ENCODE measurements at places on chromosomes 4 and X.

DNA sequence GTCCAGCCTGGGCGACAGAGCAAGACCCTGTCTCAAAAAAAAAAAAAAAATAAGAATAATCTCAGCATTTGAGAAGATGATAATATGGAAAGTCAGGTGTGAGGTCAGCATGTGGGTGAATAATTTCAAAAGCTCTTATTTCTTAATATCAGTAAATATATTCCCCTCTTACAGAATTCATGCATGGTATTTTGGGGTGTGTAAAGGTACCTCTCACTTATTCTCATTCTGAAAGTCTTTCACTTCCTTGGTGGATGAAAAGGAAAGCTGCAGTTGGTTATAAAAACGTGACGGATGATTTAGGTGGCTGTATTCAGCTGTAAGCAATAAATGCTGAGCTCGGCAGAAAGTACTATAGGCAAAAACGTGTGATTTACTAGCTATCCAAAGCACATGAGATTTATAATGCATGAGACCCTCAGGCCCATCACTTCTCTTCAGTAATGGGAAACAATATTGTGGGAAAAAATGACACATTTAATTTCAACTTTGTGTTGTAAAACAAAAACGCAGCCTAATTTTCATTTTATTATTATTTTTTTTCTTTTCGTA, 353.2 kb upstream of the MAGEB2 start:
- DNase-seq = no peak

DNA sequence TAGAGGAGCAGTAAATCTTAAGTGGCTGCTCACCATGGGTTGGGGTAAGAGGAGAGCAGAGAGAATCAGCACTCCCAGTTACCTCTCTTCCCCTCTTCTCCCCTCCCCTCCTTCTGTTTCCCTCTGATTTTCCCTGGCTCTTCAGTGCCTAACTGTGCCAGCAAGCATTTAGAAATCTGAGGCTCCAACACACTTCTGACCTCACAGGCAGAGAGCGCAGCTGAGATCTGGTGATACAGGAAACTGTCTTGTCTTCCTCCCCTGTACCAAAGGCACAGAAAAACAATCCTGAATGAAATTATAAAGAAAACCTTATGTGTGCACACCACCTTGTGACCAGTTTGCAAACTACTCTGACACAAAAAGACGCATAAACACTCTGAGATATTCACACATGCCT, 82.4 kb upstream of the SMIM10 start:
- no peak for DNase-seq

DNA sequence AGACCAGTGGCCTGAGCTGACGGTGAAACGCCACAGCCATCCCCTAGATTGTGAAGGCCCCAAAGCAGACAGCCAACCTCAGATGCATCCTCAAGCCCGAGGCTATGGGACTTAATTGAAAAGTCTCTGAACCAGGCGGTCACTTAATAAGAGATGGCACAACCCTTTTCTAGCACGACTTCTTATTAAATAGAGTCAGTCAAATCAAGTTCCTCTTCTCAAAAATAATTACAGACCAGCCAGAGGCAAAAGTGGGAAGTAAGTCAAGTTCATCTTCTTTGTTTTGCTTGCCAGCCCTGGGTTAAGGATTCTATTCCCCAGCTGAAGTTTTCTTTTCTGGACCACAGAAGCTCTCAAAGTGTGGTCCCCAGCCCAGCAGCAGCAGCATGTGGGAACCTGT, 9.7 kb upstream of the SH3KBP1 start:
- no peak for DNase-seq

GRCh38 chr4:185219551-185220344, 10.3 kb downstream of the SNX25 start:
- DNase-seq = no peak

DNA sequence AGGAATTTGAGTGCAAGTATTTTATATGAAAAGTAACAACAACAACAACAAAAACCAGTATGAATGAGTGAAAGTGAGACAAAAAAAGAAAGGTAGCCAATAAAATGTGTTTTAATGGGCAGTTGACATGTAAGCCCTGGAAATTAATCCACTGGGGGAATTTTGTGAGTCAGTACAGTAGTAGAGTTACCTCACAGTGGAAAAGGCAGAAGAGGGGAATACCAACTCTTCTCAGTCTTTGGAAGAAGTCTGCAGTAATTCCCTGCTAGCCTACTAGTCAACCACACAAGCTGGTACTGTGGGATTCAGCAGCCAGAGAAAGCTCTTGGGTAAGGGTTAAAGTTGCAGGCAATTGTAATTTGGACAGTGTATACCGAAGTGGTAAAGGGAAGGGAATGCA, 76.3 kb upstream of the IL15 start:
- DNase-seq = no peak

- no peak for DNase-seq
Measured at GRCh38 chr4:188934320-188934962, 795.2 kb downstream of the TRIML1 start.

DNA sequence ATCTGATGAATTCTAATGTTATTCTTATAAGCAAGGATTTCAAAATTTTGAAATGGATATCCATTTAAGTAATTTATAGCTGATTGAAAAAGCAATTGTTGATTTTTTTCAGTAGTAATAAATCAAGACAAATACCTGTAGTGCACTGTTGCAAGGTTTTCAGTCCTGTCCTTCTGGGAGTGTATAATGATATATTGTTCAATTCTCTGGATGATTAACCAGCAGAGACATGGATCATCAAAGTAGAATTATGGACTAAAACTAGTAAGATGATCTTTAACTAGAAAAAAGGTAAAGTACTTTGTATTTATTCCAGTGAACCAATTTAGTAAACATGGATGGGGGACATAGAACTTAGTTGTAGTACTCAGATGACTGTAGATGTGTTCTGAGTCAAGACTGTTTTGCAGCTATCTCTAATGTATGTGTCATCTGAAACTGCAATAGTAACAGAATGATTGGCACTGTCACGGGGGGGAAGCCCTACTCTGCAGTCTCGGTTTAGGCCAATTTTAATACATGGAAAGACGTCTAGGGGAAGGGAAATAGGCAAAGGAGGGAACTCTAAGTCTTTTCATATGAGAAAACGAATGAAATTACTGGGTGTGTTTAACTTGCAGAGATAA, 121.9 kb downstream of the GLRA3 start:
- no peak for DNase-seq

GRCh38 chrX:136666088-136666487, 18.1 kb downstream of the CD40LG start:
- DNase-seq = no peak

DNA sequence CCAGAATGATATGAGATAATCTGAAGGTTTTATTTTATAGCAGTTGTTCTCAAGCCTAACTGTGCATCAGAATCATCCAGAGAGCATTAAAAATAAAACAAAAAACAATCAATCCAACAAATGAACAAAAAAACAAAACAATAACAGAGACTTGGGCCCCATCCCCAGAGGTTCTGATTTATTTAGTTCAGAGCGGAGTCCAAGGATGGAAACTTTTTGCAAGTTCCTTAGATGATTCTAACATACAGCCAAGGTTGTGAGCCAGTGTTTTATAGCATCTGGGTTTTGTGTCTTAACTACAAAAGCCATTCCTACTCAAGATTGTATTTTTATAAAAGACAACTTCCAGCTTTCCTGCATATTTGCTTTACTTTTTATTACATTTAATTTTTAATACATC, 59.4 kb upstream of the GRPR start:
- no peak for DNase-seq

GRCh38 chr4:153079857-153080391, 124.3 kb upstream of the TRIM2 start:
- DNase-seq = no peak

- no peak for DNase-seq
Measured at GRCh38 chr4:2150076-2150475, 90.9 kb downstream of the NAT8L start.

DNA sequence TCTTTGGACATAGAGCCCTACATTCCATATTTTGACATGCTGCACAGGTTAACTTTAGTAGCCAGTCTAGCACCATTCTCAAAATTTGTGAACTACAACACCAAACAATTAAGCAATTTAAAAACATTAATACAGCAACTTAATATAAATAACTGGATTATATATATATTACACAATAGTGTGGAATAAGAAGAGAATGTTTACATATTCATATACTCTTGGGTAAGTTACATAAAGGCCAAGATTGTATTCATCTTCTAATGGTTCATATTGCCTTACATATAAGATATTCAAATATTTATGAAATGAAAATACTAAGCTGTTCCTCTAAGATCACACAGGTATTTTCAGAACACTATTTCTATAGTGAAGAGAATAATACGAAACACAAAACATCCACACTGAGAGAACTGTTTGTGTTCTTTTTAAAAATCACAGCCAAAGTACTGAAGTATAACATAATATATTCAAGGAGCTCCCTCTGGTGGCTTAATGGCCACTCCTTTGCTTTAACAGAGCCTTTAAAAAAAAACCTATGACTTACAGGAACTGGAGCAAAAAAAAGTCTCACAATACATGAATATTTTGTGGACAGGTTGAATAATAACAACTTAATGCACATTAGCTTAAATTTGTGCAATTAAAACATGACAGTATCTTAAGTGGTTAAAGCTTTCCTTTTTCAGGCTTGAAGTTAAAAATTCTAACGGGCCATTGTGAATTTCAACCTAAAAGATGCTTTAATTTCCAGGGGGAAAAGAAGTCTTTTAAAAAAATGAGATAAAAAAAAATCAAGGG, 46.2 kb downstream of the NEK1 start:
- DNase-seq = no peak

DNA sequence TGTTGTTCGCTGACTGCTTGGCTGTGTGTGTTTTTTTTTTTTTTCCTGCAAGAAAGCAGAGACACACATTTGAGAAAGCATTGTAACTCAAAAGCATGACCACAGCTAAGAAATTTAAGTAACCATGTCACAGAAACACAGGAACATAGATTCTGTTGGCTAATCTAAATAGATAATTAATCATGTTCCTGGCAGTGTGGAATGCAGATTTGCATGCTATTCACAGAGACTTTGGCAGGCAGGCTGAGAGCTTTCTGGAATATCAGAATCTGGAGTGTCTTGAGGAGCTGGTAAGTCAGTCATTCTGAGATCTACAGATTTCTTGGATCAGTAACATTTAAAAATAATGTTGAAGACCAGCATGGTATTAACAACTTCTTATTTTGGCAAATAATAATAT, 33.2 kb upstream of the SMS start:
- no peak for DNase-seq

DNA sequence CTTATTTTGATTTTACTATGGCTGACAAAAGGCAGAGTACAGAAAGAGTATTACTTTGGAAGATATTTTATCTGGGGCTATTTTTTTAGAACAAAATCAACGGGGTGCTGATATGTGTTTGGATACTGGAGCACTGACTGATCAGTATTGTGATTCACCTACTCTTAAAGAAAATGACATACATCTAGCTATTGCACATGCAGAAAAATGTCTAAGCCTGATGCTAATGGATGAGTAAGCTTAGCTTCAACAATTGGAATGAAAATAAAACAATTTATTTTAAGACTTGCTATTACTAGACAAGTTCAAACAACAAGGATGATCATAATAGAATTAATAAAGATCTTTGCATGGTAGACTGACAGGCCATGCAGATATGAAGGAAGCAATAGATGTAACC, 262.0 kb downstream of the PPP1R2C start:
- no peak for DNase-seq

DNA sequence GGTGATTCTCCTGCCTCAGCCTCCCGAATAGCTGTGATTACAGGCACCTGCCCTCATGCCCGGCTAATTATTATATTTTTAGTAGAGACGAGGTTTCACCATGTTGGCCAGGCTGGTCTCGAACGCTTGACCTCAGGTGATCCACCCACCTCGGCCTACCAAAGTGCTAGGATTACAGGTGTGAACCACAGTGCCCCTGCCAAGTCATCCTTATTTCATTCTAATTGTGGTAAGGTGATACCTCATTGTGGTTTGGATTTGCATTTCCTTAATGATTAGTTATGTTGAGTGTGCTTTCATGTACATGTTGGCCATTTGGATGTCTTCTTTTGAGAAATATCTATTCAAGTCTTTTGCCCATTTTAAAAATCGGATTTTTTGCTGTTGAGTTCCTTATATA, 93.0 kb downstream of the USP9X start:
- no peak for DNase-seq

DNA sequence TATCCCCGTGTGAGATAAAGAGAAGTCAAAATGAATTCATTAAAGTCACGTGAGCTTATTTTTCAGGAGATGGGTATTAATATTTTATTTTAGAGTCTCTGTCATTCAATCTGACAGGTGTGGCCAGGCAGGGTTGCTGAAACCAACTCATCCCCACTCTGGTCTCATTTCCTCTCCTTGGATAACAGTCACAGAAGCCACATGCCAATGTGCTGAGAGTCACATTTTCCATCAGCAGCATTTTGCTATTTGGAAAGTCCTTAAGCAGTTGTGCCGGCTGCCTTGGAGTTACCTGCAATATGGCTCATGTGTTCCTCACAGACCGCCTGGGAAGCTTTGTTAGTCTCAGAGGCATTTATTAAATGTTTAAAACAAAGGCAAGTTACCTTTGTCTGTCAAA, 302.3 kb downstream of the DCHS2 start:
- DNase-seq = no peak

DNA sequence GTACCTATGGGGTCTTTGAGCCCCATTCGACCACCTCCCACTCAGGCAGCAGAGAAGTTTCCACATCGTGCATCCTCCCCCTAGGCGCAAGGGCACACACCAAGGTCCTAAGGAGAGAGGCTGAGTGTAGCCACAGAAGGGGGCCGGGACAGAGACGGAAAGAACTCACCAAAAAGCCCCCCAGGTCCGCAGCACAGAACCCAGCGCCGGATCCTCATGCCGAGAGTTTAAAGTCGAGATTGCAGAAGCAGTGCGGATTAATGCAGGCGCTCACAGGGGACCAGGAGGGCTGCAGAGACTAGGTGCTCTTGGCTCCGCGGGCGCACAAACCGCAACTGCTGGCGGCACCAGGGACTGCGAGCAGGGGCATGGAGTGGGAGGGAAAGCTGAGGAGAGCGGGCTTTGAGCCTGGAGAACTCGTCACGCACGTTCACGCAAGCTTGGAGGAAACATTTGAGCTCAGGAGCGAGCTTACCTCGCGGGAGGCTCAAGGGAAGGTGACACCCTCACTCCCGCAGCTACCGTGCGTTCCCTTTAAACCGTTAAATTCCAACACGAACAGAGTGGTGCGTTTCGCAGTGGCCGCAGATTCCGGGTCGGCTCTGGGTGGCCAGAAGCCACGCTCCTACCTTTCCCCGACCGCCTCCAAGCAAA, 8.5 kb downstream of the NKX3-2 start:
- no peak for DNase-seq

GRCh38 chrX:119871599-119872395, at the start of the genes NDUFA1 and RNF113A:
NDUFA1 (plus strand) TSS chrX:119871832; CDS start chrX:119871912, 80 bp downstream.
RNF113A (minus strand) TSS chrX:119871733; CDS start chrX:119871613, 120 bp downstream.
- peak; percentile 77 for DNase-seq

DNA sequence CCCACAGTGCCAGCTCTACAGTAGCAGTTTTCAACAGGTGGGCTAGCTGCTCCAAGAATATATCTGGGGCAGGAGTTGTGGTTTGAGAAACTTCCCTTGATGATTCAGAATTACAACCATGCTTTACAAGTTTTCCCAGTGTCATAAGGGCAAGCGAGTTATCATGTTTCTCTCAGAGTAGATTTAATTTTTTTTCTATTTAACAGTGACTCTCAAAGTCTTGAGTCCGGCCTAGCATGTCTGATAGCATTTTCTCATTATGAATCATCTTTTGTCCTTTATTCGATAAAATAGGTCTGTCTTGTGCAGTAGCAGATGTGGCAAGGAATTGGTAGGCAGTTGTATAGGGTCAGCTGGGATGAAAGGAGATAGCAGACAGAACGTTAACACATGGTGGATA, 62.2 kb upstream of the SPANXD start:
- DNase-seq = no peak

GRCh38 chr4:186449954-186450353, 105.4 kb downstream of the MTNR1A start:
- no peak for DNase-seq

GRCh38 chr4:135824759-135825296, 1623.2 kb upstream of the PABPC4L start:
- no peak for DNase-seq

Measured in T follicular helper cell (primary cell).